ENCODE measurements at places on chromosomes 7 and 10.

DNA sequence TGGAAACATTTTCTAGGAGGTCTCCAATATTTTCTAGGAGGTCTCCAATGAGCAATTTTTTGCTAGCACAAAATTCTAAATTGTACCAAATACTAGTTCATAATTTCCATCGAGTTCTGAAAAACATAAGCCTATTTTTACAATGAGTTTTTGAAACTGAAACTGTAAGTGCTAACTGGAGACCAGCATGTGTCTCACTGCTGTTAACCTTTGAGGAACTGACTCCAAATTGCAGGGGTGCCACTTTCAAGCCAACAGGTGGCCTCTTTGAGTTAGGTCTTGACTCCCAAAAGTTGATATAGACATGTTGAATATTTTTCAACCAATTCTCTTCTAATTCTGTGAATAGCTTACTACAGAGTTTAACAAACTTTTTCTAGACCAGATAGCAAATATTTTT, 58.8 kb downstream of the CAV1 start:
- no peak for DNase-seq

DNA sequence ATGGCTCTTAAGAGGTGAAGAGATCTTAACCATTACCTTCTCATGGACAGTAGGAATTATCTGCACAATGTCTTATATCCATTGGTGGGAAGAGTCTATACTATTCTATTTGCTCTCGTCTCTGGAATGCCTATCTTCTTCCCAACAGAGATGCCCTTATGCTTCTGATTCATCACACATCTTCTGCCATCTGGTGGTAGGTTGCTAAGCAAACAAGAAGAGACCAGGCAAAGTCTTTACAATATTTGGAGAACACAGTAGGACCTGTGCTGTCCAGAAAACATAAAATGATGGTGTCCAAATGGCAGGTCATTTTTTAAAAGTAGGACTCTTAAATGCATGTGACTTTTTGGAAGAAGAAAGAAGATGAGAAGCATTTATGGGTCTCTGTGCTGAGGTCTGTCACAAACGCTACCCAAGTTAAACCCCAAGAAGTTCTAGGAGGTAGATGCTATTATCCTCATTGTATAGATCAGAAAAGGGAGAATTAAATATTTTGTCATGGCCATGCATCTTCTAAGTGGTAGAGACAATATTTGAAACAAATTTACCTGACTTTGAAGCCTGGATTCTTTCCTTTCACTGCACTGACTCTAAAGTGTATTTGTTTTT, 67.8 kb upstream of the NXPH1 start:
- DNase-seq = no peak

- DNase-seq = no peak
Measured at GRCh38 chr7:17871815-17872533, 68.3 kb downstream of the SNX13 start.

DNA sequence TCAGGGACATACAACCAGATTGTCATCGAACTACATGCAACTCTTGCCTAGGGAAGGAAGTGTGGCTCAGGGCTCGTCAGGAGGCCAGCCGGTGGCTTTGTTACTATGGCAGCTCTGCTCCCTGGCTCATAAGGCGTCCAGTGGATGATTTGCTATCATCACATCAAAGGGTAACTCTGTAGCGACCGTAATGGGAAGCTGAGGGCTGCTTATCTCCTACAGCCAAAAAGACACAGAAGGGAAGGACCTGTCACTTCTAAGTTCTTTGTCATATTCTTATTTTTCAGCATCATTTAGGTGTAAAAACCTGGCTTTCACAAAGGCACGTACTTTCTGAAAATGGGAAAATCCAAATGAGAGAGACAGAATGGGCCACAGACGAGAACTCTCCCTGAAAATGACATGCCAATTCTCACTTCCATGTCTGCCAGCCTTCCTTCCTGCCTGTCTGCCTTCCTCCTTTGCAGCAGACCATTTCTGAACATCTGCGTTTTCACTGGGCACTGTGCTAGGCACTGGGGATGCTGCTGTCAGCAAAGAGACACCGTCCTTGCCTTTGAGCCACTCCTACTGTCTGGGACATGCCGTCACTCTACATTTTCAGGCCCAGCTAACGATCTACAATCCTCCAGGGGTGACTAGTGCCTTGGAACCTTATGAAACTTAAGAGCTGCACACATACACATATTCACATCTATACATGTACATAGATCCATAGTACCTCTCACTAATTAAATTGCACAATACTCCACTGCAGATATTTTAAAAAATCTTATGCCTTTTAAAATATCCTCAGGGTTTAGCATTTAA, 26.9 kb downstream of the ENKUR start:
- no peak for DNase-seq

DNA sequence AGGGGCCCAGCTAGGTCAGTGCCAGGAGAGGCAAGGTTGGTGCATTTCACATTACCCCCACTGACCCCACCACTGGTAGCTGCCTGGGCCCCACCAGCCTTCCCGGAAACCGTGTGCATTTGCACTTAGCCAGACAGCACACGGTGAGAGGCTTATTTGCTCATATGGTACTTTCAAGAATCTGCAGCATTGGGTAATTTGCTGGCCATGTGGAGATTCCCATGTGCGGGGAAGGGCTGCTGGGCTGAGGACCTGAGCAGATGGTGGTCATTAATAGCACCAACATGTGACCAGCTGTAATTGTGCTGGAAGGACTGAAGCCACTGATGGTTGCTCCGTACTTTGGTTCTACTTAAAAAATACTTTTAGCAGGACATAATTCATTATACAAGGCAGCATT, 323.8 kb downstream of the DPP6 start:
- no peak for DNase-seq

GRCh38 chr10:119536508-119537025, 6.0 kb downstream of the RGS10 start:
- no peak for DNase-seq

GRCh38 chr7:123624527-123625183, 23.0 kb downstream of the ASB15 start:
- DNase-seq = peak; percentile 20

GRCh38 chr7:91503934-91504555, 239.8 kb downstream of the FZD1 start:
- DNase-seq = no peak

GRCh38 chr10:110414548-110415309, 83.0 kb upstream of the DUSP5 start:
- DNase-seq = peak; percentile 93
